ENCODE measurements at places on chromosomes 12 and 14.

- DNase-seq: no peak
Observed at GRCh38 chr12:25056486-25057130, 107.7 kb upstream of the BCAT1 start.

DNA sequence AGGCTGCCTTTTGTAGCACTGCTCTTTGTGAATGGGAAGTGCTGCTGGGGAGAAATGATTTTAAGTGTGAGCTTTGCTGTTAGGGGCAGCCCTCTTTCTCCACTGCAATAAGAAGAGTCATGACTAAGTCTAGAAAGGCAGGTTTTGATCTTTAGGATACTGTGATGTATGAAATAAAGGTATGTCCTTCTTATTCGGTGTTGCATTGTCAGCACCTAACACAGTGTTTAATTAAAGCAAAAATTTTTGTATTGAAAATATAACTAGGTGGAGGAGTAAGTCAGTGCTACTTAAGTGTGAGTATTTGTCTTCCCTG lies 81.5 kb downstream of the ETV6 start:
- no peak for DNase-seq

DNA sequence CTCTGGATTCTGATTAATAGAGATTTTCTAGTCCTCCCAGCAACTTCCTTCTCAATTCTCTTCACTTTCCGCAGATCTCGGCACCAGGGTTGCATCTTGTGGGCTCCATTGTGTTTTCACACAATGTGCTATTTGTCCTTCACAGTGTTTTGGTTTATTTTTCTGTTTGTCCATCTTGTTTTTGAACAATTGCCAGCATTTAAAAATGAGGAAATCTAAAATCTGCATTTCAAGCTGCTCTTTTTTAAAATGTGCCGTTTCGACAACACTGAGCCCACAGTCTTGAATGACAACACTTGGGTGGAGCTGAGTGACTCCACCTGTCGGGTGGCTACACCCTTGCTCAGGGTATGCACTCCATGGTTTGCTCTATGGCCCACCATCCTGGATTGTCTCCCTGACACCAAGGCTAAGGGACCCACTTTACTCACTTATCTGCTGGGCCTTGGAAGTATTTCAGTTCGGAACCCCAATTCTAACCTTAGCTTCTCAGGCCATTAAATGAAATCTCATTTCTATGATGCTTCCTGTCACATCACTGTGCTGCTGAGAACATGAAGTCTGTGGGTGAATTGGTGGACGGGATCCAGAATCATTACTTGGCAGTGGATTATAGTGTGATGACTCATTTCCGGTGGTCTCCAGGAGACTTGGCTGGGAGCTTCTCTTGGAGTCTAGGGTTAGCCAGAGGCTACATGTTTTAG lies 3.4 kb upstream of the MYRFL start:
- DNase-seq: no peak

- no peak for DNase-seq
Observed at GRCh38 chr14:64720131-64720576, 15.9 kb downstream of the PLEKHG3 start.

GRCh38 chr12:120799243-120800045 lies 73.8 kb downstream of the ACADS start:
- DNase-seq: no peak

DNA sequence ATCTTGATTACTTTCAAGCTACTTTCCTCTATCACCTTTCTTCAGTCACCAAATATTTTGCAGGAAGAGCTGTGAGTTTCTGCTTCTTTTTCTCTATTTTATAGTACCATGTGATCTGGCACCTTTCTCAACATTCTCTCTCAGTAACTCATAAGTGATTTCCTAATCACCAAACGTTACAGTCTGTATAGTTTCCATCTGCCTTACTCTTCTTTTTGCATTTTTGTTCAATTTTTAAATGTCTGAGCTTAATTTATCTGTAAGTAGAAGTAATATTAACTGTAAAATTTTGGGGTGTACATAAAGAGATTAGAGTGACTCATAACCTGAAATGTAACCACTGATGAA lies 422.1 kb upstream of the SYT1 start:
- no peak for DNase-seq

DNA sequence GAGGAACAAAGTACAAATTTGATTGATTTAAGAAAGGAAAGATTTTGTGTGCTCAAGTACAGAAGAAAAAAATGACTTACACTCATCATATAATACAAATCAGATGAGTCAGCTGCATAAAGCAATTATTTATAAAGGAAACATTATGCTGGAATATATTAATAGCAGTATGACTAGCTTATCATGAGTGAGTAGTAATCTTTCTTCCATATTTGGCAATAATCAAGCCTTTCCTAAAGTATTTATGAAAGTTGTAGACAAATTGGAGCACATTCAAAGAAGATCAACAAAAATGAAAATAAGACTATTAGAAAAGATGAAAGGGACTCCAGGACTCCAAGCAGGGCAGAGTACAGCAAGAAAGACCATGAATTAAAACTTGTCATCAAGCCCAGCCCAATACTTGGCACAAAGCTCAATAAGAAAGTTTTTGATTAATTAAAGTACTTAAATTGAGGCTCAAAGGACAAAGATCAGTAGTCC lies 32.8 kb downstream of the CCER1 start:
- no peak for DNase-seq

GRCh38 chr12:100529756-100530350 lies 43.6 kb upstream of the GAS2L3 start:
- DNase-seq: no peak

- DNase-seq: no peak
Observed at GRCh38 chr14:52547526-52547925, 4.8 kb downstream of the TXNDC16 start.

GRCh38 chr14:81252278-81252677 lies 31.5 kb upstream of the GTF2A1 start:
- DNase-seq: no peak

- DNase-seq: no peak
Observed at GRCh38 chr14:79375356-79375755, 835.9 kb downstream of the DIO2 start.

DNA sequence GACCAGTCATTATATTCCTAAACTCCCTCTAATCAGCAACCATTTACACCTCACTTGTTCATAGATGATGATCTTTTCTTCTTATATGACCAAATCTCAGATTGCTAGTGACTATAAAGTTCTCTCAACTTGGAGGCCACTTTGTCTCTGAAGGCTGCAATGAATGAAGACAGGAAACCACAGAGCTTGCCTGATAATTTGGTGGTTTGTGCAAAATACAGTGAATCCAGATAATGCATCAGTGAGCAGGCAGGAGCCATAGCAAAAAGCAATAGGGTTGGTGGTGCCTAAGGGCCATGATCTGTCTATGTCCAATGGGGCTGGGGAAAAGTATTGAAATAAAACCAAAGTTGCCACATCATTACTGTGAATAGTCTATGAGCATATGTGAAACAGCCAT lies 123.8 kb upstream of the LRFN5 start:
- no peak for DNase-seq

DNA sequence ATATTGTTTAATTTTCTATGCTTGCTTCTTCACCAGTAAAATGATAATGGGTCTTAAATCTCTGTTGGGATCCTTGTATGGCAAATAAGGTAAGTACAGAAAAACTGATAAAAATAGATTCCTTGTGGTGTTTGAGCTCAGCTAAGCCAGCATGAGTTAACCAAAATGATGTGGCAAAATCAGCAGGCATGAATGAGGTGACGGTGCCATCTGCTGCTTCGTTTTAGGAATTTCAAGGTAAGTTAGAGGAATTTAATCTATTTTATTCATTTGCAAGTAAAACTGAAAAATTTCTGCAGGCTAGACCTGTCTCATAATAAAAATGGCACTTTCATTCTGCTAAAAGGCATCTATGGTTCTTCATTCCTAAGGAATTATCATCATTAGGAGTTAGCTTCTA lies 10.0 kb upstream of the CLEC7A start:
- DNase-seq: no peak
